Testis (tissue), 5 donors: ENCODE measurements at places on chromosomes 2 and 18. TPM values are rescaled to one million over a fixed set of nuclear protein-coding genes. Genes with fewer than 3 reads are reported as not detected.

ZNF516 gene
- 79.0 TPM for polyA plus RNA-seq

KHK gene
- 11.5 TPM for polyA plus RNA-seq

RPIA gene
- polyA plus RNA-seq, result 17.9 TPM

SCN3A gene
- 6.3 TPM for polyA plus RNA-seq

SP140 gene
- 4.8 TPM for polyA plus RNA-seq

CRYBA2 gene
- 2.7 TPM for polyA plus RNA-seq

CHRNG gene
- polyA plus RNA-seq, result 0.26 TPM

IL36B gene
- polyA plus RNA-seq, result not detected

GALNT5 gene
- 0.45 TPM for polyA plus RNA-seq

SKOR2 gene
- polyA plus RNA-seq, result 0.59 TPM

CHST9 gene
- 9.6 TPM for polyA plus RNA-seq

ANKRD30B gene
- 10.5 TPM for polyA plus RNA-seq

FOXI3 gene
- polyA plus RNA-seq, result 0.84 TPM

EMILIN2 gene
- polyA plus RNA-seq, result 21.4 TPM

REG3A gene
- not detected for polyA plus RNA-seq

EVA1A gene
- polyA plus RNA-seq, result 5.2 TPM

DCC gene
- polyA plus RNA-seq, result 42.1 TPM

IL1B gene
- polyA plus RNA-seq, result 1.8 TPM

RBKS gene
- 18.4 TPM for polyA plus RNA-seq

ABCA12 gene
- 1.4 TPM for polyA plus RNA-seq

COL5A2 gene
- 24.7 TPM for polyA plus RNA-seq

SLC66A3 gene
- 23.3 TPM for polyA plus RNA-seq
